ENCODE measurements at places on chromosomes 3 and 15.

DNA sequence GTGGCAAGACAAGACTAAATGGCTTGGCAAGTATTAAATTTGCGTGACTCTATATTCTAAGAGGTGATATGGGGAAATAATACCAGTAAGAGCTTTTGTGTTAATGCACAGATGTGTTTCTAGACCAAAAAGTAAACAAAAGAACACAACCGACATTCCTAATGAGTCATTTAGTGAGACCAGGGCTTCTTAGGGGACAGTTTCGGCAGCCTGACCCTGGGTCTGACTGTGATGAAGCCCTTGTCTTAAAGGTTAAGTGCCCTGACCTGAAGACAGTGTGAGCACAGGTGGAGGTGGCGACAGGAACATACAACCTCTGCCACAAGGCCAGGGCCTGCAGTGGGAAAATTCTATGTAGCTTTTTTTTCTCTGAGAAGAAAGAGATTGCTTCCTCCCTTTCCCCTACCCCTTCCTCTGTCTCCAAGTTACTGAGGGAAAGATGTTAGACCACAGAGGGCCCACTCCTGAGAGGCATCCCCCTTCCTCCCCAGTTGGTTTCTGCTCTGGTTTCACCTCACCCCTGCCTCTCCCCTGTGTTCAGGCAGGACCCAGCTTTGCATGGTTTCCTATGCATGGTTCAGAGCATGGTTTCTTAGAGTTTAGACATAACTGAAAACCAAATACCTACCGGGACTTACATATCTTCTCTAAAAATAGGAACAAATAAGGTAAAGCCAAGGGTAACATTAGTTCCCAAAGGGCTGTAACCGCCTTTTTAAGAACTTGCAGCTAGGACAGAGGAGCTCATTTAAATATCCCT, 24.8 kb upstream of the CMTM7 start:
- no peak for DNase-seq

GRCh38 chr3:84573962-84574361, 384.8 kb upstream of the CADM2 start:
- no peak for DNase-seq

DNA sequence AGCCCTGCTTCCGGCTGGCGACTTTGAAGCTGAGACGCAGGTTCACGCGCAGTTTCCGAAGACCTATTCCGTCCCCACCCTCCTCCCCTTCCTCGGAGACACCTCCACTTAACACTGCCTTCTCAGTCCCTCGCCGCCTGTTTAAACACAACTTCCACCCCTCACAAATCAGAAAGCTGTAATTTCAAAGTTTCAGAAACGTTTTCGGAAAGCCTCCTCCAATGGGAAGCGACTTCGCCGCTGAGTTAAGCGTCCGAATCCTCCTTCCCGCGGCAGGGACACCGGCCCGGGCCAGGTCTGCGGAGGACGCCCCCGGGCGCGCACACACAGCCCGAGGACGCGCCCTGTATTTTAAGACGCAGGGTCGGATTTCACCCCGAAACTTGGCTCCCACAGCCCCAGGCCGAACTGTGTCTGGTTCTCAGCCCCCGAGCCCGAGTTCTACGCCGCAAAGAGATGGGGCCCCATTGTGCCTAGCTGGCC, 559 bp upstream of the LRRN1 start:
- DNase-seq: peak; percentile 27

DNA sequence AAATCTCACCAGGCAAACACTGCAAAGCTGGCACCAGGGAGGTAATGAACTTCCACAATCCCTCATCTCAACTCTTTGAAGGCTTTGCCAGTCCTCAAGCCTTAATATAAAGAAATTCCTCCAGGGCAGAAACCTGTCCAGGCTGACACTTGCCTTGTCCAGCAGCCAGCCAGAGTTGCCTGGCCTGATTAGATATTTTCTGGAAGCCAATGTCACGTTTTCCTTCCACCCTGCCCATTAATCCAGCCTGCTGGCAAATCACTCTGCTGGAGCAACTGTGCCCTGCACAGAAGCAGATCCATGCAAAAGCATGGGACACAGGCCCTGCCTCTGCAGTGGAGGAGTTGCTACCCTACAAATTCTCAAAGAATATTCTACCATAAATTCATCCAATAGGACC, 56.5 kb downstream of the HEG1 start:
- no peak for DNase-seq

- no peak for DNase-seq
These were observed 98.0 kb upstream of the TLE3 start for GRCh38 chr15:70195587-70196305.

DNA sequence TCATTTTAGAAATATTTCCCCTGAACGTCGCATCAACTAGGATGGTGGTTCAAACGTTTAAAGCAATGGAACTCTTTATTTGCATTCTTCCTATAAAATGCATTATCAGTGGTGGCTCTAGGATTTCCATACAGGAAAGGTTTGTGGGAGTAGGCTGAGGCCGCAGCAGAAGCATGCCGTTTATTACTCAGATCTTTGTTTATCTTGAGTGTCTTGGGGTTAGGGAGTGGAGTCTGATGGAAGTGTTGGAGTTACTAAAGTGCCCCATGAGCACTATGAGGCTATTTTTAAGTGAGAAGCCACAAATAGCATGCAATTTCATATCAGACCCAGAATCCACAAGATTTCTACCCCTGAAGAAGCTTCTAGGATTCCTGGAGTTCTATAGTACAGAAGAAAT, 26.2 kb downstream of the ATOSA start:
- no peak for DNase-seq
